ENCODE measurements at places on chromosomes 5 and 9.

DNA sequence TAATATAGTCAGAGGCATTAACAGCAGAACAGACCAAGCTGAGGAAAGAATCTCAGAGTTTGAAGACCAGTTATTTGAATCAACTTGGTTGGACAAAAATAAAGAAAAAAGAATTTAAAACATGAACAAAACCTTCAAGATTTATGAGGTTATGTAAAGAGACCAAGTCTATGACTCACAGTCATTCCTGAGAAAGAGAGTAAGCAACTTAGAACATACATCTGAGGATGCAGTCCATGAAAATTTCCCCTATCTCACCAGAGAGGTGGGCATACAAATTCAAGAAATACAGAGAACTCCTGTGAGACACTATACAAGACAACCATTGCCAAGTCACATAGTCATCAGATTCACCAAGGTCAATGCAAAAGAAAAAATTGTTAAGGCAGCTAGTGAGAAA, 17.4 kb upstream of the C9orf72 start:
- DNase-seq, result no peak

GRCh38 chr9:81266674-81267073, 422.7 kb downstream of the TLE1 start:
- DNase-seq, result no peak

GRCh38 chr9:80701061-80701460, 988.3 kb downstream of the TLE1 start:
- DNase-seq, result no peak

DNA sequence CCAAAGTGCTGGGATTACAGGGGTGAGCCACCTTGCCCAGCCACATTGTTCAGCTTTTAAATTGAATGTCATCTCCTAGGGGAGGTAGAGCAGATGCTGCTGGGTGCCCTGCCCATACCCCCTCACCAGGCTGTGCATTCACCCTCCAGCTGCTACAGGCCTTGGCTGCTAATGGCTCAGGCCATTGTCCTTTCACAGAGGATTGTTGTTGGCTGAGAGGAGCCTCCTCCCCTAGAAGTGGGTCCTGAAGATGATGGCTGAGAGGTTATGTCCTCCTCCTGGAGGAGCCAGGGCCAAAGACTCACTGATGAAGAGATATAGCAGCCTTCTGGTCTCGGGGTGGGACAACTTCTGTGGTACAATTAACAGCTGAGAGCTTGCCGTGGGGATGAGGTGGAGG, 74.6 kb downstream of the PHAX start:
- DNase-seq, result no peak

DNA sequence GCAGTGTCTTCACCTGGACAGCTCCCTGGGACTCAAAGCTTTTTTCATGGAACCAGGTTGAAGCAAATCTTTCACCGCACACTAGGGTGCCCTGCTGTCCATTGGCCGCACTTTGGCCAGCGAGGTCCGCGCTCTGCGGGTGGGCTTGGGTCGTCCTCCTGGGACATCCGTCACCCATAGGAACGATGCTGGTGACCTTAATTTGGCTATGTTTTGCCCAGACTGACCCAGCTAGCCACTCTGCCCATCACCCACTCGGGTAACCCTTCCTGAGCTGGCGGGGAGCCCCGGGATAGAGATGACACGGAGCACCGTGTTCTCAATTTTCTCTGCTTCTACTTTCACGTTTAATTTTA, 25.9 kb downstream of the ZDHHC11B start:
- DNase-seq, result no peak

GRCh38 chr9:123481209-123481865, 125.3 kb downstream of the CRB2 start:
- DNase-seq, result no peak

- DNase-seq, result no peak
These were observed 713.8 kb upstream of the MEF2C start for GRCh38 chr5:89596821-89597220.

- no peak for DNase-seq
These were observed 220.9 kb downstream of the MAPKAP1 start for GRCh38 chr9:125486152-125486508.

- DNase-seq, result no peak
These were observed 18.3 kb upstream of the IL33 start for GRCh38 chr9:6197330-6197729.

DNA sequence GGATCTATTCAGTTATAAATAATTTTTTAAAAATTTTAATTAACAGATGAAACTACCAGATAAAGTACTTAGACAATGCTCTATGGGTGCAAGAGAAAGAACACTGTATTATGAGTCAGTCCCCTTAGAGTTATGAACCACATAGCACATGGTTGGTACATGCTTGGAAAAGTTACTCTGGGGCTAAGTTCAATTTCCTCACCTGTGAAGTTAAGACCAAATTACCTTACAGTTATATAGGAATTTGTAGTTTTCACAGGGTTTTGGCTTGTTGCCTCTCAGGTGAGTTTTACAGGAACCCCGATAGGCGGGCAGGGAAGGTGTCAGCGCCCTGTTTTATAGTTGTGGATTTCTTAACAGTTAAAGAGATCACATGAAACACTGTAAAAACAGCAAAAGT, 1.2 kb downstream of the PANK3 start:
- DNase-seq, result no peak

GRCh38 chr5:56039985-56040384, 45.2 kb upstream of the IL6ST start:
- DNase-seq, result no peak

GRCh38 chr5:135207866-135208265, 173.8 kb upstream of the PITX1 start:
- DNase-seq, result no peak

DNA sequence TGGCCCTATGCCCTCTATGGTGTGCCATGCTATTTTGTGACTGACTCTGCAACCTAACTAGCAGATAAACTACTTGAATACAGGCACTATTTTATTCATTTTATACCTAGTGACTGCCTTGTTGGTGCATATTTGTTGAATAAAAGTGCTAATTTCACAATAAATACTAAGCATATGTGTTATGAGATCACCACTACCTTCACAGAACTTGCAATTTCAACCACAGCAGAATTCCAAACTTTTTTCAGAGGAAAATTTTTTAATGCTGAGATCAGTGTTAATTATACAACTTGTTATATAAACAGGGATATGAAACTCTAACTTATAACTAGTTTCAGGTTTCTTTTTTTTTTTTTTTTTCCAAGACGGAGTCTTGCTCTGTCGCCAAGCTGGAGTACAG, 94.8 kb downstream of the NR3C1 start:
- DNase-seq, result no peak

- peak; percentile 50 for DNase-seq
These were observed 38.2 kb downstream of the C5orf15 start for GRCh38 chr5:133930061-133930812.

DNA sequence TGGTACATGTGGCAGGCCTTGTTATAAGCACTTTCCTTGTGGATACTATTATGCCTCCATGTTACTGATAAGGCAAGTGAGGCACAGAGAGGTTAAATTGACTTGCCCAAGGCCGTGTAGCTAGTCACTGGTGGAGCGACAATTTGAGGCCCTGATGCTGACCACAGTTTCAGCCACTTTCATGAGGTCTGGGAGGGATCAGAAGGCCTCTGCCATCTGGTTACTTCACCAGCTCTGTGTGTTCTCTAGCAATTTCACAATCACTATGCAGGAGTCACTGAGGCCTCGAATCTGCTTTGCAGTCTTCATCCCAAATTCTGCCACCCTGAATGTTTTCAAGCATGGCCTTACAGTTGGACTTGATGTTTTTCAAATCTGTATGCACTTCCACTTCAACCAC, 9.1 kb downstream of the LRRC70 start:
- no peak for DNase-seq

DNA sequence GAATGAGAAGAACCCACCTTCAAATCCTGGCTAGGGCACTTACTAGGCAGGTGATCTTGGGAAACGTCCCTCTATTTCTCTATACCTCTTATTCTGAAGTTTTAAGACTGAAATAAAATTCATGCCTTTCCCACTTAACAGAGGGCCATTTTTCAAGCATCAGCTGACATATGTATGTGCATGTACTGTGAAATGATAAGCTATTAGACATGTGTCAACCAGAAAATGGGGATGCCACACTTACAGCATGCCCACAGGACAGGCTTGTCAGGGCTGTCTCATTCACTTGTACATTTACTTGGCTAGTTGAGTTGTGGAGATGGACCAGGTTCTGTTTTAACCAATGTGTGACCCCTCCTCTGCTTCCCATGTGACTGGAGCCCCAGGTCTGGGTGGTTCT, 78.5 kb downstream of the C9orf152 start:
- no peak for DNase-seq

- DNase-seq, result no peak
These were observed 1.6 kb downstream of the NFX1 start for GRCh38 chr9:33291901-33292300.

GRCh38 chr9:35659340-35659739, 1.2 kb downstream of the CCDC107 start:
- DNase-seq, result no peak

- DNase-seq, result no peak
These were observed 313.5 kb downstream of the AGTPBP1 start for GRCh38 chr9:85428230-85428629.

GRCh38 chr5:137822158-137822764, 45.4 kb upstream of the MYOT start:
- DNase-seq, result no peak

GRCh38 chr5:74673011-74673790, 11.8 kb upstream of the HEXB start:
- DNase-seq, result no peak

GRCh38 chr9:77569335-77569734, 78.8 kb downstream of the GNA14 start:
- no peak for DNase-seq

- no peak for DNase-seq
These were observed 47.2 kb downstream of the CMYA5 start for GRCh38 chr5:79736528-79737514.

- no peak for DNase-seq
These were observed 363.8 kb downstream of the ARL15 start for GRCh38 chr5:53946405-53947100.

DNA sequence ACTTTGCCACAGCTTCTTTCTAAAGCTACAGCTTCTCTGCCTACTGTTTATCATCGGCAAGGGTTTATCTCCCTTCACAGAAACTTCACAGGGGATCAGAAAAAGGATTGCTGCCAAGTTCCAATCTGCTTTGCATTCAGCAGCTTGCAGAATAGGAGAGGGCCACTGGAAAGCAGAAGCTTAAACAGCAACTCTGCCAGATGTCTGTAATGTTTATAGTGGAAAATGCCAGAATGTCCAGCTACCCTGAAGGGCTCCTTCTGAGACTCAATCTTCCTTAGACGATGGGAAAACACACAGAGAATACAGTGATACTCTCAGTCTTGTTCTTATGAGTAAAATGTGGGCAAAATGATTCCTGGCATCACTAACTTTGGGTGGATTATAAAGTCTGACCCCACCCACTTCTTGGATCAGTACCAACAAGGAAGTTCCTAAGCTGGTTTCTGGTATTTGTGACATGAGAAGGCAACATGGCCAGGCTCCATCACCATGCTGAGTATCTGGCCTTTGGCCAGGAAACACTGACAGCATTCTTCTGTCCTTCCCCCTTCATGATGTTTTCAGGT, 19.0 kb downstream of the STOM start:
- no peak for DNase-seq

DNA sequence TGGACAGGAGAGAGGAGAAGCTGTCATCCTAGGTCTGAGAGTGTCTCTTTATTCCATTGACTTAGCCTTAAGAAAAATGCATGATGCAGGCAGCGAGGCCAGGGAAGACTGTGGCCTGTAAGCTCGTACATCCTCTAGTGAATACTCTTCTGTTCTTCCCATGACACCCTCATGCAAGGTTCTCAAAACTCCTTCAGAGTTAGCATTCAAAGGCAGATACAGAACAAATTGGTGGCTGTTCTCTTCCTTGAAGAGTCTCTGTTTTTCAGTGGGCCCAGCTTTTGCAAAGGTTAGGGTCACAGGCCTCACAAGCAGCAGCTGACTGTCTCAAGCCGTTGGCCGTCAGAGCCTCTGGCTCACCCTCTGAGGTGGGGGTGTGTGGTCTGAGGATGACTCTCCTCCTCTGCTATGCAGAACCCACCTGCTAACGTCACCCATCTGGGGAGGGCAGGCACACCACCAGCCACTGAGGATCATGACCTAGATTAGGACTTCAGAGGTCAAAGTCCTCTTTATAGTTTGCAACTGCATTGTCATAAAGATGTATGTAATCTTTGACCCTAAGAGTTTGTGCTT, 15.1 kb downstream of the ADCY2 start:
- no peak for DNase-seq

GRCh38 chr9:131042666-131043065, 33.7 kb downstream of the LAMC3 start:
- no peak for DNase-seq

- DNase-seq, result no peak
These were observed 119.7 kb upstream of the SPATA31C2 start for GRCh38 chr9:88258024-88258423.

GRCh38 chr5:150272531-150272930, 17.0 kb downstream of the CAMK2A start:
- DNase-seq, result no peak

GRCh38 chr5:143396353-143396940, 7.0 kb downstream of the NR3C1 start:
- DNase-seq, result no peak

DNA sequence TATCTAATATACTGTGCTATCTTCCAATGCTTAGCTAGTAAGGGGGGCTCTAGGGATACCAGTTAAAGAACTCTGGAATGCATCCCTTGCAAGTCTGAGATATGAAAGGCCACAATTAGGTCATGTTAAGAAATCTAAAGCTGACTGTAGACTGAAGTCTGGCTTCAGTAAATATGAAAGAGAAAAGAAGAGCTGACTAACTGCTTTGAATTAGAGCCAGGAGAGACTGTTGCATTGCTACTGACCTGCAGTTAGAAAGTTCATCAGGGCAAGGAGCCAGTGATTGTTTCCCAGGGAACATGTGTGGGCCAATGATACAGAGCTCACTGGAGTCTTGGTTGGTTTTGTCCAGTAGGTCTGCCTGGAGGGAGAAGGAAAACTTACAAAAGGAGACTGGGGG, 472.1 kb upstream of the TNC start:
- DNase-seq, result no peak

DNA sequence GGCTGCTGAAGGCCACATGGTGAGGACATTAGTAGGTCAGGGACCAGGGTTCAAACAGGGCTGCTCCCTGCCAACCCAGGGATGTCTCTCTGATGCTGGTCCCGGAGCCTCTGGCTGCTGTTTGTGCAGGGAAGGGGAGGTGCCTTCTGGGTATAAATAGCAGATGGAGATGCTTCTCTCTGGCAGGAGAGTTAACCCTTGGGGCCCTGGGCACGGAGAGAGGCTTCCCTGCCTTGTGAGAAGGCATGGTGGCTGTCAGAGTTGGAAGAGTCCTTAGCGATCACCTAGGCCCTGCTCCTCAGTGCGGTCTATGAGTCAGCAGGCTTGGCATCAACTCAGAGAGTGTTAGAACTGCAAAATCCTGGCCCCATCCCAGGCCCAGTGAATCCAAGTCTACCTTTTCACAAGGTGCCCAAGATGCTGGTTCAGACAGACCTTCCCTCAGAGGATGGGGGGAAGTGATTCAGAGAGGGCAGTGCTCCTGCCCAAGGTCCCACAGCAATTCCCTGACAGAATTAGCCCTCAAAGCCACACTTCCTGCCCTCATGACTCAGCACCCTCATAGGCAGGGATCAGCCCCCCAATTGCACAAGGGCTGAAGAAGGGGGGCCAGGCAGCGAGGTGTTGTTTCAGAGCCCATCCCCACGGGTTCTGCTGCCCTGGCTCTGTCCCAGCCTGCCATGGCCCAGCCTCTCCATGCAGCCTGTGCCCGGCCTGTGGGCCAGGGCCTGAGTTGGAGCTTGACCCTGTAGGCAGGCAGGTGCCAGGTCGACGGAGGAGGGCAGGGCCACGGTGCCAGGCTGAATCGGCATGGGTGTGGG, 25.6 kb downstream of the CAMK2A start:
- DNase-seq, result no peak

GRCh38 chr5:116681334-116682013, 106.9 kb upstream of the SEMA6A start:
- DNase-seq, result no peak

All from effector memory CD8-positive, alpha-beta T cell (primary cell).